Femur (tissue), 1 donor: ENCODE measurements at places on chromosomes 12 and 14.

DNA sequence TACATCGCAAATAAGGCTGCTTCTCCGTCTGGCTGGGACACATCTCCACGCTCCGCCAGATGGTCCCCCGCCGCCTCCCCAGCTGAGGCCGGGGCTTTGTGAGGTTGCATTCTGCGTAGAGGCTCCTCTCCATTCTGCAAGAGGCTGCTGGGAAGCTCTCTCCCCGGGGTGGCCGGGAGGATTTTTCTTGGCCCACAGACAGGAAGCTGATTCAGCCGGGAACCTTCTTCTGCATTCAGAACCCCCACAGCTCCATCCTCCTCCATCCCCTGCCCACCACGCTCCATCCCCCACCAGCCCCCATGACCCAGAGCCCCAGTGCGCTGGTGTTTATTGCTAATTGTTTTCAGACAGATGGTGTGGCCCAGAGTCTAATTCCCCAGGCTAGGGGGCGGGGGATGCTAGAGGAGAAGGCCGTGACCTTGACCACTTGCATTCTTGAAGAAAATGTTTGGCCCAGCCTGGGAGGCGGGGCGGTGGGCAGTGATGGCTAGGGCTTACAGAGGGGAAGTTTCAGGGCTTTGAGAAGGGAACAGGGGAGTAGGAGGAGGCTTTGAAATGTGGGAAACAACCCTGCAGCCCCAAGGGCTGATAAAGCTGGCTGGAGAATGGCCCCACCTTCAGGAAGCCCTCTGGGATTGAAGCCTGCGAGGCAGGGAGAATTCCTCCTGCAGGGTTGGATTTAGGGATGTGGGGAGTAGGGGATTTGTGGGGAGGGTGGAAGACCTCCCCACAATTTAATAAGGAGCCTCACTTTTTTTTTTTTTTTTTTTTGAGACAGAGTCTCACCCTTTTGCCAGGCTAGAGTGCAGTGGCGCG is 88.5 kb upstream of the NCOR2 start:
- peak; percentile 95 for DNase-seq

DNA sequence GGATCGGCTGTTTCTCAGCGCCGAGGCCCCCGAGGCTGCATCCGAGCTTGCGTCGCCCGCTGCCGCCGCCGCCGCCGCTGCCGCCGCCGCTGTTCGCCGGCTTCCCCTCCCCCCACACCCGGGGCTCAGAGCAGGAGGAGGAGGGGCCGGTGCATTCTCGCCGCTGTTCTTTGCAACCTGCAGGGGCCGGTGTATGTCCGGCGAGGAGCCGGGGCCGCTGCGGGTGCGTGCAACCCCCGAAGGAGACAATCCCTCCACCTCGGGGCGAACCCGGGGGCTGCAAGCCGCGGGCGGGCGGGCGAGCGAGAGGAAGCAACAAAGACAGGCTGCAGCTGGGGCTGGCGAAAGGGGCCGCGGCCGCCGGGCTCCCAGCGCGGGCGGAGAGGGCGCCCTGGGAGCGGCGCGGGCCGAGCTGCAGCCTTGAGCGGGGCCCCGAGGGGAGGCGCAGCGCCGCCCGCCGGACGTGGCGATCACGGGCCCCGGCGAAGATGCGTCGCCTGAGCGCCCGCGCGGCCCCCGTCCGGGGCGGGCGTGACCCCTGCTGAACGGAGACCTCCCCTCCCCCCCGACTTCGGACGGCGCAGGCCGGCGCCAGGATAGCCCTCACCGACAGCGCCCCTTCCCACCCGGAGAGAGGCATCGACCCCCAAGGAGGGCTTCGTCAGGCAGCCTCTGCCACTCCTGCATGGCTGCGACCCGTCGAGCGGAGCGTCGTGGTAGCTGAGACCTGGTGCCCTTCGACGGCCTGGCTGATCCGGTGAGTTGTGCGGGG is 702 bp downstream of the FAM222A start:
- DNase-seq = peak; percentile 72

GRCh38 chr12:122123761-122124145 is 45.2 kb downstream of the MLXIP start:
- DNase-seq = no peak

DNA sequence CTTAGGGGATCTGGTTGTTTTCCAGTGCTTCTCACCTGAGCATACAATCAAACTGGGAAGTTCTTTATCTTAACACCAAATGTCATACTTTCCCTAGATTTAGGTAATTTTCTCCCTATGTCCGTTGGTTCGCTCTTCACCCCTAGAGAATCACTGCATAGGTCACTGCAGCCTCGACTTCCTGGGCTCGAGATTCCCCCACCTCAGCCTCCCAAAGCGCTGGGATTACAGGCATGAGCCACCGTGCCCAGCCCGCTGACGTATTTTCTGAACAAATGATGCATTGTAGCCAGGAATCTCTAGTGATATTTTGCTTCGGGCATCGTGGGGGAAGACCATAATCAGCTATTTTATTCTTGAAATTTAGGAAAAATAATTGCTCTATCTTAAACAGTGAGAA is 1.1 kb upstream of the RPL41 start:
- peak; percentile 46 for DNase-seq
